ENCODE measurements at places on chromosomes 7 and 10.
A peak's percentile ranks its signal among the peaks of the same experiment; 100 is the strongest.

DNA sequence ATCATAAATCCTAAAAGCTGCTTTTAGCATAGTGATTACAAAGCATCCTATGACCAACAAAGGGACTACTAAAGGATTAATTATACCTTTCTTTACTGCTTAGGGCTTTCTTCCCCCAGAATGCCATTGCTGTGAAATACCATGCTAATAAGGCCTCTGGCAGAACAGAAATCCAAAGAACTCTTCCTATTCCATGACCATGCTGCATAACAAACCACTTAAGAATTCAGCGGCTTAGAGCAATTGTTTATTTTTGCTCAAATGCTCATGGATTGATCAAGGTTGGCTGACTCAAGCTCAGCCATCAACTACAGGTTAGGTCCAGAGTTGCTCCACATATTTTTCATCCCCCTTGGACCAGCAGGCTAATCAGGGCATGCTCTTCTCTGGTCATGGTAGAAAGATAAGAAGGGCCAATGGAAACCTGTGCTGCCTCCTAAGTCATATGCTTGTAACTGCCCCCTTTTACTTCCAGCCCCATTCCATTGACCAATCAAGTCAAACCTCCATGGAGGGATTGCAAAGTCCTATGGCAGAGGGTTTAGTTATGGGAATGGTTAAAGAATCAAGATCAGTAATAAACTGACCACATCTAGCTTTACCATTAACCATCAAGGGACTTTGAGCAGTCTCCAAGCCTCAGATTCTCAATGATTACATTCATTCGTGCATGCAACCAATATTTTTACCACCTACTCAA is 244.4 kb upstream of the FZD1 start:
- DNase-seq: no peak

- DNase-seq: no peak
Observed at GRCh38 chr7:135822376-135822775, 73.8 kb upstream of the FAM180A start.

GRCh38 chr7:18541181-18541870 is 45.8 kb downstream of the HDAC9 start:
- DNase-seq: peak; percentile 56

GRCh38 chr7:42175834-42176723 is 60.9 kb downstream of the GLI3 start:
- no peak for DNase-seq

DNA sequence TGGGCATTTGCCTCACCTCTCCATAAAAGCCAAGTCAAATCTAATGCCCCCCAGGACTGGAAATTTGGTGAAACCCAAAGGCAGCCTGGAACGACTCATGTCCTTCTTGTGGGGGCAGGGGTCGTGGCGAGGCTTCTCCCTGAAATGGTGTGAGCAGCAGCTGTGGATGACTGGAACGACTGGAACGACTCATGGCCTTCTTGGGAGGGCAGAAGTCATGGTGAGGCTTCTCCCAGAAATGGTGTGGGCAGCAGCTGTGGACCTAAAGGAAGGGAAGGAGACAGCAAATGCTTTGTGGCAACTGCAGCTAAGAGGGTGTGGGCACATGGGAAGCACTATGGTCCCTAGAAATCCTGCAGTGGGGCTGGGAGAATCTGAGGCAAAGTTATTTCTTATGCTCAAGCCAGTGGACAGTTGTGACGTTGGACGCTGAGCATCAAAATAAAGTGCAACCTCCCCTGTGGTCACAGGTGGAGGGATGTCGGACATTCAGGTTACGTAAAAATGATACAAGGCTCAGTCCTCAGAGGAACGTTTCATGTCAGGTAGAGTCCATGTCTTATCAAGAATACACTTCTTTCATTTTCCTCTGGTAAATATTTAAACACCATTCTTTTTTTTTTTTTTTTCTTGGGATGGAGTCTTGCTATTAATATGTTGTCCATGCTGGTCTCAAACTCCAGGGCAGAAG is 107.0 kb upstream of the KIF5B start:
- DNase-seq: no peak

DNA sequence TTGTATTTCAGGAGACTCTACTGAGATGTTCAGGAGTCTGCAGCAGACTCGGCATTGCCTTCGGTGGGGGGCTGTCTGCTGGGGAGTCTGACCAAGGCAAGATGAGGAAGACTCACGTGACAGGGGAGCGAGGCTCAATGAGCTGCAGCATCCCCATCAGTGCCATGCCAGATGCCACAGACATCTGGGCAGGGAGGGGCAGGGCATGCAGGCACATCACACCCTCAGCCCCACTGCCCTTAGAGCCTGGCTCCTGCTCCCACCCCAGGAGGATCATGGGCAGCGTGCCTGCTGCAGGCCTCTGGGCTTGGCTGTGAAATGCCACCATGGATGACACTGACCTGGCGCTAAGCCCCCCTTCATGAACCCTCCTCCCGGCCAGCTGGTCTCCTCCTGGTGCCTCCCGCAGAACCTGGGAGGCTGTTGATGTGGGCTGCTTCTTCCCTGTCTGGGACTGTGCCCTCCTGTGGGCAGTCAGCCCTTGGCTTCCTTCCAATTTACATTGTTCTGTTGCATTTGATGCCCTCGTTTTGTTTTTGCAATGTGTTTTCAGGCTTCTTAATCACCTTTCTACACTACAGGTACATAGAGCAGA is 235.0 kb downstream of the PAXIP1 start:
- no peak for DNase-seq

DNA sequence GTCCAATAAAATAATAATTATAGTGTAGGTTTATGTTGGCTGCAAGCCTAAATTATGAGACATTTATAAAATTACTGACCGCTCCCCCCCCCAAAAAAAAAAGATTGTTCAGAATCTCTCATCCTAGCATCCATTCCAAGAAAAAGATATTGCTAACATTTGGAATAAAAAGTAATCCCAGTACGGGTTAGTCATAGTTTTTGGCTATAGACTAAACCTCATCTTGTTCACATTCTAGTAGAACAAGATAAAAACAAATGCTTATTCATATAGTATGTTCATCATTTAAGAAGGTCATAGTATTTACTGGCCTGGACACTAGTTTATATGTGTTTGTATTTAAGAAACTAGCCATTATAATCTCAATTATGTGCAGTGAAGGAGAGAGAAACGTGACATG is 44.0 kb downstream of the ADK start:
- no peak for DNase-seq

DNA sequence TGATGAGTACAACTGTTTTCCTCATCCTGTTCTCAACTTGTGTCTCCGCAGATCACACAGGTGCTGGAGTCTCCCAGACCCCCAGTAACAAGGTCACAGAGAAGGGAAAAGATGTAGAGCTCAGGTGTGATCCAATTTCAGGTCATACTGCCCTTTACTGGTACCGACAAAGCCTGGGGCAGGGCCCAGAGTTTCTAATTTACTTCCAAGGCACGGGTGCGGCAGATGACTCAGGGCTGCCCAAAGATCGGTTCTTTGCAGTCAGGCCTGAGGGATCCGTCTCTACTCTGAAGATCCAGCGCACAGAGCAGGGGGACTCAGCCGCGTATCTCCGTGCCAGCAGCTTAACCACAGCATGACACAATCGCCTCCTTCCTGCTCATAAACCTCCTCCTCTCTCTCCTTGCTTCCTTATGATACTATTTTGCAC is 126.7 kb upstream of the PRSS58 start:
- peak; percentile 46 for DNase-seq

DNA sequence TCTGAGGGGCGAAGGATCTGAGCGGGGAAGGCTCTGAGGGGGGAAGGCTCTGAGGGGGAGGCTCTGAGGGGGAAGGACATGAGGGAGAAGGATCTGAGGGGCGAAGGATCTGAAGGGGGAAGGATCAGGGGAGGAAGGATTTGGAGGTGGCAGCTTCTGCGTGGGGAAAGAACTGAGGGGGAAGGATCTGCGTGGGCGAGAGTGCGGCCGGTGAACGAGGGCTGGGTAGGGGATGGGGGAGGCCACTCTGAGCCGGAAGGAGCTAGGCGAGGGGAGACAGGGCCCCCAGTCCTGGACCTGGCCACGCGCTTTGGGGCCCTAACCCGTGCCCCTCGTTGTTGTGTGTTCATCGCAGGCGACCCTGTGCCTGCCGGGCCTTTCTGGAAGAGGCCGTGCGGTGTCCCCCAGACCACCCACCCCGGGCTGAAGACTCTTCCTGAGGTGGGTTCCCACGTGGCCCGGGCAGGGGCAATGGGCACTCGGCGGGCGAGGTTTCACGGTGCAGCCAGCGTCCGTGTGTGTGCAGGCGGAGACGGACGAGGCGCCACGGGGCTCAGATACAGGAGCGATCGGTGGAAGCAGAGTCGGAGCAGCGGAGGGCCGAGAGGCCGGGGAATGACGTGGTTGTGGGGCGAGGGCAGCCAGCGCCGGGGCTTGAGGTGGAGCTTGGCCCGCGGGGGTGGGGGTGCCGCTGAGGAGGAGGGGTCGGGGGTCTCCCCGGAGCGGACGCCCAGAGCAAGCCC is 2.0 kb downstream of the CALY start:
- no peak for DNase-seq

DNA sequence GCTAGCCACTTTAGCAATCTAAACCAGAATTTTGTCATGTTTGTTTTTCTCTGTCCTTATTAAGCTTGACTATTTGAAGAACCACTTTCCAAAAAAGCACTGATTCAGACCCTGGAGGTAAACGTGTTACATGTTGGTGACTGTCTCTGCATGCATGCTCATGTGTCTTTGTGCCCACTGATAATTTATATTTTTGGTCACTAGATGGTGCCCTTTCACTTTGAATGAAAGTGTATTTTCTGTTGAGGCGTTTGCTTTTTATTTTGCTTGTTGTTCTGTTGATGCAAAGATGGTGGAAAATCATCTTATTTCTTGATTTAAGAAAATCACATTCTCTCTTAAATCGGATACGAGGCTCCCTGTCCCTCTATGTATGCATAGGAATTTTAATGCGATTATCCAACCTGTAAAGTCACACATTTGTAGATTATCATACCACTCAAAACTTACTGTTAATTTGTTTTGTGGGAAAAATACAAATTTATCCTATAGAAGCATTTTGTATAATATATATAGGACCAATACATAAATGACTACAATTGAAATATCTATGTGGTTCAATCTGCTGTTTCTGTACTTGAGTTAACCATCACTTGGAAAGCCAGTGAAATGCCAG is 269.3 kb downstream of the BICC1 start:
- peak; percentile 58 for DNase-seq

DNA sequence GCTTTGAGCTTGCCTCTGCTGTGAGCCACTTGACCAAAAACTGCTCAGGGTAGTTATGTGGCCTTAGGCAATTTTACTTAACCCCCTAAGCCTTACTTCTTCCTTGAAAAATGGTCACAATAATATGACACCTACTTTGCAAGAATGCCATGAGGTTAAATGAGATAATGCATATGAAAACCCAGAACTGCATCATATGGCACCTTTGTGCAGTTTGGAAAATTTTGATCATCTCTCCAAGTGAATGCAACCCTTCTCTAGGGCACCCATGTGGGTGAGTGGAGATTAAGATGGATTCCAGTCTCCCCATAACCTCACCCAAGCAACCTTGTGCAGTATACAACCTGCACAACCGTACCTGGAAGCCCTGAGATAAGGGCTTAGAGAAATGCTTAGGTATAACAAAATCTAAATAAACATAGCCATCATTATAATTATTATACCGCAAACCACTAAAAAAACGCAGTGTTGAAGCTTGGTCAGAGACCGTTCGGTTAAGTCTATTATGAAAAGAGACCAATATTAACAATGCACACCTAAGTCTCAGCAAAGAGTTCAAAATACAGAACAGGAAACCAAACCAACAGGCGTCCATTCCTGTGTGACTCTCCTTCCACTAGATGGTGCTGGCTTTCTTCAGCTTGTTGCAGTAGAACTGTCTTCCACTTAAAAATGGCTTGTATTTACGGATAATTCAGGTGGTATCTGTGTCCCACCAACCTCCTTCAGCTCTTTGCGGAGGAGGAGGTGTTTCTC is 21.0 kb upstream of the ASB15 start:
- DNase-seq: peak; percentile 56

- no peak for DNase-seq
Observed at GRCh38 chr10:133167693-133168616, 7.9 kb downstream of the KNDC1 start.

GRCh38 chr10:127690176-127690835 is 46.7 kb upstream of the FOXI2 start:
- no peak for DNase-seq

DNA sequence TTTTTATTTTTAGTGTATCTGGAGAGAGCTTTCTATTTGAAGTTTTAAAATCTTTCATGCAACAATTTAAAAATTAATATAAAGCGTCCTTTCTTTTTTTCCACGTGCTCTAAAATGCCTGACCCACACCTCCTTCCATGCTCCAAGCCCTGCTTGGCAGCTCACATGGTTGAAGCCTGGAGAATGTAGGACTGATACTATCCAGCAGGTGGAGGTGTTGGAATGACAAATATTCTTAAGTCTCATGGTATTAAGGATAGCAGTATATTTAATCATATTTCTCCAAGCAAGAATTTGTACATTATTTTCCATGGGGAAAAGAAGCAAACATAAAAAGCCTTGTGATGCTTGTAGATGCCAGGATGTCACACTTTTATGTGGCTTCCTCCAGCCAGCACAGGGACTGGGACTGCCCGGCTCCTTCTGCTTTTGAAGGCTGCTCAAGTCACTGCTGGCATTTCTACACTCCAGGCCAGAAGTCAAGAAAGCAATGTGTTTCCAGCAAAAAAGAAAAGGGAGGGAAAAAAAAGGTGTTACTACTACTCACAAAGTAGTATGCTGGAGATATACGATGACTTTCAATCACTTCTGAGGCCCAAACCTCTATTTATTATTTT is 49.7 kb downstream of the BZW2 start:
- DNase-seq: peak; percentile 77

DNA sequence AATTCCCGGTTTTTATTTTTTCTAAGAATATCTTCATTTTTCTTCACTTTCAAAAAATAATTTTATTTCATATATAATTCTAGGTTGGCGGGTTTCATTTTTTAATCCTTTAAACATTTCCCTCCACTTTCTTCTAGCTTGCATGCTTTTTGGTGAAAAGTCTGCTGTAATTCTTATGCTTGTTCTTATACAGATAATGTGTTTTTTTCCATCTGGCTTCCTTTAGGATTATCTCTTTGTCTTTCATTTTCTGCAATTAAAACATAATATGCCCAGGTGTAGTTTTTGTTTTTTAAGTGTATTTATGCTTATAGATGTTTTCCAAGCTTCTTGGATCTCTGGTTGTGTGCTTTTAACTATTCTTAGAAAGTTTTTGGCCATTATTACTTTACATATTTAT is 341.3 kb upstream of the SEMA3C start:
- no peak for DNase-seq

DNA sequence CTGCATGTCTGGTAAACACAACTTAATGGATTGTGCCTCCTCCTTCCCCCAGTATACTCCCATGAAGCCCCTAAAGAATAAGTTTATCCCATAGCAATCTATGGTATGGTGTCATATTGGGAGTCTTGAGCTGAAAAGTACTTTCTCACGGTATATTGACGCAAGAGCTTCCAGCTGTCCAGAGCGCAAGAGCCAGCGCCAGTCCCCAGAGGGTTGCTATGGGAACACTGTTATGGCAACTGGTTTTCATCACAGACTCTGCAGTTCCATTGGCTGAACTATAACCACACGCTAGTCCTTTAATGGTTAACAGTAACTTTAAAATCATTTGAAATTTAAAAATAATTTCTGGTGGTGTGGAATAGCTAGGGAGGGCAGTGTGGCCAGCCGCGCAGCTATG is 46.9 kb downstream of the PRPF18 start:
- peak; percentile 90 for DNase-seq

All from astrocyte of the spinal cord (primary cell).